Ascending aorta (tissue), 2 donors: ENCODE measurements at places on chromosomes 5 and 9.

GRCh38 chr5:16531063-16531648 lies 65.6 kb upstream of the ZNF622 start:
- no peak for DNase-seq

- DNase-seq = no peak
Measured at GRCh38 chr9:20227166-20227874, 395.0 kb downstream of the MLLT3 start.

GRCh38 chr9:95462249-95463147 lies 54.3 kb downstream of the PTCH1 start:
- DNase-seq = peak; percentile 70

DNA sequence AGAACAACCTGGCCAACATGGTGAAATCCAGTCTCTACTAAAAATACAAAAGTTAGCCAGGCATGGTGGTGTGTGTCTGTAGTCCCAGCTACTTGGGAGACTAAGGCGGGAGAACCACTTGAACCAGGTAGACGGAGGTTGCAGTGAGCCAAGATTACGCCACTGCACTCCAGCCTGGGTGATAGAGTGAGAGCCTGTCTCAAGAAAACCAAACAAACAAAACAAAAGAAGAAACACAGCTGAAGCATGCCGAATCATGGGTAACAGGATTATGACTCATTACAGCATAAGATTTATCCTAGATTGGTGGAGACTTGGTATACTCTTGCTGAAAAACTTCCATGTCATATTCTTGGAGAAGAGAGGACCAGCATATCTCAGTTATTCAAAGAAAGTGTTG lies 236.7 kb upstream of the CCNH start:
- DNase-seq = no peak

DNA sequence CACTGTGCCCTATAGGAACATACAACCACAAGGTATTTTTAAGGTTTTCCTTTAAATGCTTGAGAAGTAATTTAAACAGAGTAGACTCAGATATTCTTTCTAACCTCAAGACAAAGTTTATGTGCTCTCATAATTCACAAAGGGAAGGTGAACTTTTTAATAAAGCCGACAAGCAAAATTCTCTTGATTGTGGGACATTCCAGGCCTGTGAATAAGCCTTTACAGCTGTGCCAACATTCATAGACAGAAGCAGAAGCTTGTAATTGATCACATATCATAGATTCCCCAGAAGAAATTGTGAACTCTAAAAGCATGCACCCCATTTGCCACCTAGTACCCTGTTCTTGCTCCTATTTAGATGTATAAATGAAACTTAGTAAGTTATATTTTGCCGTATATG lies 1107.8 kb upstream of the SEMA6A start:
- DNase-seq = no peak

DNA sequence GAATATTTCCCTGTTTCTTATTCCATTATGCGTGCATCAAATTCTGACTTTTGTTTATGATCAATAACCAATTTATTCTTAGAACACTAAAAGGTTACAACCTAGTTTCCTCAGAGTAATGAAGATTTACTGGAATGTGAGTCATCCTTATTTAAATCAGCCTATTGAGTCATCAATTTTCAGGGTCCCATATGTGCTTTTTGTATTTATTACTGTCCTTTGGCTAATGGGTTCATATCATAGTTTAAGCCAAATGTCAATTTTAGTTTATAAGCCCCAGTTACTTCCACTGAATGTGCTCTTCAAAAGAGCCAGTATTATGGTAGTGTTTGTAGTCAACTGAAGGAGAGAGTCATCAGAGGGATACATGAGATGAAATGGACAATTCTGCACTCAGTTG lies 359.2 kb downstream of the PRR16 start:
- no peak for DNase-seq

DNA sequence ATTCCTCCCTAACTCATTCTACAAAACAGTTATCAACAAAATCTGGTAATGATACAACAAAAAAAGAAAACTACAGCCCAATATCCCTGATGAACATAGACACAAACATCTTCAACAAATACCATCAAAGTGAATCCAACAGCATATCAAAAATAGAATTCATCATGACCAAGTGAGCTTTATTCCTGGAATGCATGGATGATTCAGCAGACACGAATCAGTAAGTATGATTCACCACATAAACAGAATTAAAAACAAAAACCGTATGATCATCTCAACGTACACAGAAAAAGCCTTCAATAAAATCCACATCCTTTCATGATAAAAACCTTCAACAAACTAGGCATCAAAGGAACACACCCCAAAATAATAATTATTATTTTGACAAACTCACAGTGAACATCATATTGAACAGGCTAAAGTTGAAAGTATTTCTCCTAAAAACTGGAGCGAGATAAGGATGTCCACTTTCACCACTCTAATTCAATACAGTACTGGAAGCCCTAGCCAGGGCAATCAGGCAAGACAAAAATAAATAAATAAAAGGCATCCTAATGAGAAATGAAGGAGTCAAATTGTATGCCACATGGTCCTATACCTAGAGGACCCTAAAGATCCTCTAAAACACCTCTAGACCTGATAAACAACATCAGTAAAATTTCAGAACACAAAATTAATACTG lies 305.1 kb upstream of the RGMB start:
- no peak for DNase-seq

- no peak for DNase-seq
Measured at GRCh38 chr5:109901628-109901981, 211.9 kb downstream of the MAN2A1 start.

DNA sequence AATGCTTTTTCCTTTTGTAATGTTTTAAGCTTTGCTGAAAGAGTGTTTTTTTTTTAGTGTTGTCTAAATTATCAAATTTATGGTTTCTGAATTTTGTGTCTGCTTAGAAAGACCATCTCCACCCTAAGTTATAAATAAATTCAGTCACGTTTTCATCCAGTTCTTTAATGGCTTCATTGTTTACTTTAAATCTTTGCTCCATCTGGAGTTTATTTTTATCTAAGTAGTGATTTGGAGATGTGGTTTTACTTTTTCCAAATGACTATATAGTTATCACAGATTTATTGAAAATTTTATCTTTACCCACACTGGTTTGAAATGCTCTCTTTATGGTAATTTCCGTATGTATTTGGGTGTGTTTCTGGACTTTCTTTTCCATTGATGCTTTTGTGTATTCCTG lies 577.2 kb upstream of the ZNF608 start:
- DNase-seq = no peak

- DNase-seq = no peak
Measured at GRCh38 chr5:143231416-143231815, 172.1 kb downstream of the NR3C1 start.

GRCh38 chr5:25002371-25002770 lies 357.6 kb upstream of the CDH10 start:
- no peak for DNase-seq

DNA sequence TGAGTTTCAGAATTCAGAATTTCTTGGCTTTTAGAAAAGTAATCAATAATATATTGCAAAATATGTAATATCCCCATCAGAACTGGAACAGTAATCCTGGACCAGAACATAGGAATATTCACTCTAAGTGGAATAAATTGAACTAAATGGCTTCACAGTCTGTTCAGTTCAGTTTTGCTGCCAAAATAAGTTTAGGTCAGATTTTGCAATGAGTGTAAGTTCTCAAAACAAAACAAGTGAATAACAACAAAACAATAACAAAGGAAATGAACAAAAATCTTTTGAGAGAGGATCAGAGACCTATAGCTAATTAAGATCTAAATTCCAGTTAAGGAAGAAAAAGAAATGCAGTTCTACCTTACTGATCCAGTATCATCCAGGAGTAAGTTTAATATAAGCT lies 9.3 kb downstream of the PTGER4 start:
- DNase-seq = no peak

DNA sequence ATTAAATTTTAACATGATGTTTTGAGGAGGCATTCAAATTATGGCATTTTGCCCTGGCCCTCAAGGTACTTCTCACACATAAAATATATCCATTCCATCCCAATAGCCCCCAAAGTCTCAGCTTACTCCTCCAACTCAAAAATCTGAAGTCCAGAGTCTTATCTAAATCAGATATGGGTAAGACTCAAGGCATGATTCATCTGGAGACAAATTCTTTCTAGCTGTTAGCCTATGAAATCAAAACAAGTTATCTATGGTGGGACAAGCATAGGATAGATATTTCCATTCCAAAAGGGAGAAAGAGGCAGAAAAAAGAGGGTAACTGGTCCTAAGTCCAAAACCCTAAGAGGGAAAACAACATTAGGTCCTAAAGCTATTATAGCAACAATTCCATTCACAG lies 408.4 kb downstream of the ZNF608 start:
- no peak for DNase-seq

GRCh38 chr9:107438211-107439031 lies 51.1 kb downstream of the KLF4 start:
- no peak for DNase-seq

DNA sequence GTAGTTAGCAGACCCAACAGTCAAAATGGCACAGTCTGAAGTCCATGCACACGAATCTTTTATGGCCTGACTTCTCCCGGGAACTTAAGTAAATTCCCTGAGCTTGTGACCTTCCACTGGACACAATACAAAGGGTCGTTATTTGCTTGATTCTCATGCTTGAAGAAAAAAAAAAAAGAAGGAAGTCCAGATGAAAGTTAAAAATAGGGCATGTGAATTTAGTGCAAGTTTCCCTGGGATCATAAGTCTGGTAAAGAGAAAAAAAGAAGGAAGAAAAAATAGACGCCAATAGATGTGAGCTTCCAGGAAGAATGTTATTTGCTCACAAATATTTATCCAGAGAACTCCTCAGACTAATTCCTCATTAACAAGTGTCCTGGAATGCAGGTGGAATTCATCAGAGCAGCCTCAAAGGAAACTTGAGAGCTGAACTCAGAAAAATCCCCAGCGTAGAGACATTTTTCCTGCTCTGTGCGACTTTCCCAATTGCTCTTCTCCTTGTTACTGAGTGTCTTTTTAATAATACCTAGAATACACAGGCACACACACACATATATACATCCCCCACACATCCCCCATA lies 616.3 kb downstream of the EBF1 start:
- DNase-seq = no peak

GRCh38 chr5:101590384-101590783 lies 687.3 kb upstream of the ST8SIA4 start:
- no peak for DNase-seq

DNA sequence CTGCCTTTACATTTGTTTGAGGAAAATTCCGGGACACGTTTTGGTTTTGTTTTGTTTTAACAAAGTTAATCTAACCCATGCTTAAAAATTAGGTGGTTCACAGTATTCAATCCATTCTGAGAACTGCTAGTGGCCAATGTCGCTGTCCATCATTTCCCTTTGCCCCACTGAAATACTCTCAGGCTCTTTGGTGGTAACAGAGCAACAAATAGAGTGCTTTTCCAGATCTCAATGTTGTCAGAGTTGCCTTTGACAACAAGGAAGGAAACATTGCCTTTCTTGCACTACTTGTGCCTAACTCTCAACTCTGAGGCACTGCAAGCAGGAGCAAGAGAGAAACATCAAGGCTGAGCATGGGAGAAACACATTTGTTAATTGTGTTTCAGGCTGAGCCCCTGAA lies 154.0 kb downstream of the MCTP1 start:
- DNase-seq = no peak

GRCh38 chr9:38017149-38017884 lies 51.7 kb downstream of the SHB start:
- no peak for DNase-seq

- DNase-seq = no peak
Measured at GRCh38 chr9:101418518-101419430, 16.8 kb downstream of the ALDOB start.

DNA sequence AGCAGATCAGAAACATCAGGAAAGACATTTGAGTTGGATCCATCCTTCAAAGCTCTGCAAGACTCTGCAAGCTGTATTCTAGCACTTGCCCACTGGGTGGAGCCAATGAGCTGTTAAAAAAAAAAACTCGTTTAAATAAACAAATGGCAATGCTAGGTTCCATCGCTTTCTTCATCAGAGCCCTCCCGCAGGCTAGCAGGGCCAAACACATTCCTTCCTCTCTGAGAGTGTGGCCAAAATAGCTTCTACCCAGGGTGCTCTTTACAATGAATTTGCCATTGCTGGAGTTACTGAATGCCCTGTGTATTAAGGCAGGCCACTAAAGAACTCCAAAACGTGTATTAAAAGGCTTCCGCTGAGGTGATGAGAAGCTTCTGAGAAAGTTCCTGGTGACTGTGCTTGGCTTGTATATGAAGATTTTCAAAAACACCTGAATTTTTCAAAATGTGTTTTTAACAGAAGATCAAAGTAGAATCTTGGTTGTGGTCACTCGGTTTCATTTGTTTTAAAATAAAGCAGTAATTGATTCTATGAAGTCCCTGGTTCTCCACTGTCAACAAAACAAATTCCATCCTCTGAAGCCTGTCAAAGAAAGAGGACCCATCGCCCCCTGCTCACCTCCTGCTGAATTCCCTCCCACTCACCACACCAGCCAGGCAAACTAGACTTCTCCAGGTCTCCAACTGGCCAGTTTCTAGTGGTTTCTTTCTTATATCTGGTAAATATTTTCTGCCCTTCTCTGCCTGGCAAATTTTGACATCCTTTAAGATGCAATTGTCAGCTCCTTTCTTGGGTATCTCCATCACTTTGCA lies 36.5 kb upstream of the EQTN start:
- no peak for DNase-seq

GRCh38 chr9:85009251-85009650 lies 339.7 kb downstream of the NTRK2 start:
- DNase-seq = no peak

- DNase-seq = no peak
Measured at GRCh38 chr9:101054657-101055056, 26.1 kb downstream of the PLPPR1 start.

DNA sequence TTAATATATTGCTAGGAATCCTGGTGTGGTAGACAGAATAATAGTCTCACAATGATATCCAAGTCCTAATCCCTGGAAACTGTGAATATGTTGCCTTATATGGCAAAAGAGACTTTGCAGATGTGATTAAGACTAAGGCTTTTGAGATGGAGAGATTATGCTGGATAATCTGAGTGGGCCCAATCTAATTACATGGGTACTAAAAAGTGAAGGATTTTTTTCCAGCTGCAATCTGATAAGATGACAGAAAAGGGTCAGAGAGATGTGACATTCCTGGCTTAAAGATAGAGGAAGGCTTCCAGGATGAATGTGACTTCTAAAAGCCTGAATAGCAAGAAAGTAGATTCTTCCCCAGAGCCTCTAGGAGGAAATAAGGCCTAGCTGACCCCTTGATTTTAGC lies 80.7 kb upstream of the MPDZ start:
- DNase-seq = no peak

DNA sequence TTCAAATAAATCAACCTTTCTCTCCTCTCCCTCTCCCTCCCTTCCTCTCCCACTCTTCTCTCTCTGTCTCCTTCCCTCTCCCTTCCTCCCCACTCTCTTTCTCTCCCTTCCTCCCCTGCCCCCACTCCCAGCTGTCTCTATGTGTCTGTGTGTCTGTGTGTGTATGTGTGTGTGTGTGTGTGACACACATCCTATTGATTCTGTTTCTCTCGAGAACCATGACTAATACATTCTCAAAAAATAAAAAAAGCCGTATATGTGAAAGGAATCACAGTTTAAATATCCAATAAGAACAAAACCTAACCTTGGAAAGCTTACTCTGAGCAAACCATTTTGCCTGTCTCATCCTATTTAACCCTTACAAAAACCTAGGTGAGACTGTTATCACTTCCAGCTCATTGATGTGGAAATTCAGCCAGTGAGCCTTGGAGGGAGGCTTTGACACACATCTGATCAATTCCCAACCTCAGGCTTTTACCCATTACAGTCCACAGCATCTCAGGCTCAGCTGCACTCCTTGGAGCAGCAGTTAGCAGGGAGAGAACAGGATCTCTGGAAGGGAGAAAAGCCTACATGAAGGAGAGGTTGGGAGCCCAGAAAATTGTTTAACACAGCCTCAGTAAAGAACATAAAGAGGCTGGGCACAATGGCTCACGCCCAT lies 8.3 kb downstream of the HSD17B3 start:
- no peak for DNase-seq
